CD8-positive, alpha-beta T cell (primary cell): ENCODE measurements at places on chromosomes 6 and 20.

DNA sequence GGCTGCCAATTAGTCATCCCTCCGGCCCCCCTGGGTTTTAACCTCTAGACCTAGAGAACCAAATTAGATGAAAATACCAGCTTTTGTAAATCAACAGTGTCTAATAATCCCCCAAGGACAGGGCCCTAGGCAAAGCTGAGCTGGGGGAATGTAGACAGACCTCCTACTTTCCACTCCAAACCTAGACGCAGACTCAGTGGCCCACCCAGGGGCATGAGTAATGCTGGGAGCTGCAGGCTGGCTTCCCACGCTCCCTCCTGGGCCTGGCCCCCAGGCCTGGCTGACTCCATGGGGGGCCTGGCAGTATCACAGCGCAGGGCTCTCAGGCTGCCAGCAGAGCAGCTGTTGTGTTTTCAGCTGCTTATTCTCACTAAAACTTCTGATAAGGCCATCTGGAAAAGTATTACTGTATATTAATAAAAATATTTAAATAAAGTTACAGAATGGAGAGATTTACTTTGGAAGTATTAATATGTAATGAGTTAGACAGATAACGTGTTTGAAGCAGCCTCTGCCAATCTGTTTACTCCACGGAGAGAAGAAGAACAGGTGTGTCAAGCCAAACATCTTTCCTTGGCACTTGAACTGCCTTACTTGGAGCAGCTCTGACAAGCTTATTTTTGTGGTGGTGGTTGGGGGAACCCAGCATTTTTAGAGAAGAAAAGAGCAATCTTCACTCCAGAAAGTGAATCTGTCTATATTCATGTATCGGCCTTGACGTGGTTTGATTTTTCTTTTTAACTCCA, 144.0 kb upstream of the AGPAT4 start:
- DNase-seq, result no peak

DNA sequence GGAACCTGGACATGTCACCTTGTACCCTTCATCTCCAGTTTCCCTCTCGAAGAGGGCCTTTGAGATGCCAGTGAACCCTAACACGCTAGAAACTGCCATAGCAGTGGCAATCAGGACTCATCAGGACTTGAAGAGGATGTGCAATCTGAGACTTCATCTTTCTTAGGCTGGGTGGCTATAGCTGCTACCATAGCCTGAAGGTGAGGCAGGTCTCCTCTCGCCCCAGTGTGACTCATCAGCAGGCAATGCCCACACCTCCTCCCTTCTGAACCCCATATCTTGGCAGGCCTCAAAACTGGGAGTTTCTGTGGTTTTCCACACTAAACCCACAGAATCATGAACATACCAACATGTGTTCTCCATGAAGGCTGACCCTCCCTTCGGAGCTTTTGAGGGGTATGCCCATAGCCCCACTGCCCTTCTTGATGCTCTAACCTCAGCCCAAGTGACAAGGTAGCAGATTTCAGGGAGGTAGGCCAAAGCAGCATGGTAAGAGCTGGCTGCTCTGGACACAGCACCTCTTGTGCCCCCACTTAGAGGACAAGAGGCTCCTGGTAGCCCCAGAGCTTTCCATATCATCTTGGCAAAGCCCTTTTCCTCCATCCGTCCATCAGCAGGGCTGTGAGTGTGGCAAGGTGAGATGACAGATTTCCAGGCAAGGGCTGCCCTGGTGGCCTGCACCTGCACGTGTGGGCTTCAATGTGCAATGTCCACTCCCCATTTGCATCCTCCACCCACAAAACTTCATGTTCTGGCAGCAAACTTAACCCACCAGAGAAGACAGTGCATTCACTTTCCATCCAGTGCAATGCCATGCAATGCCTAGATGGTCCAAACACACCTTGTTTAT, 2.6 kb downstream of the BLCAP start:
- DNase-seq, result peak; percentile 33

DNA sequence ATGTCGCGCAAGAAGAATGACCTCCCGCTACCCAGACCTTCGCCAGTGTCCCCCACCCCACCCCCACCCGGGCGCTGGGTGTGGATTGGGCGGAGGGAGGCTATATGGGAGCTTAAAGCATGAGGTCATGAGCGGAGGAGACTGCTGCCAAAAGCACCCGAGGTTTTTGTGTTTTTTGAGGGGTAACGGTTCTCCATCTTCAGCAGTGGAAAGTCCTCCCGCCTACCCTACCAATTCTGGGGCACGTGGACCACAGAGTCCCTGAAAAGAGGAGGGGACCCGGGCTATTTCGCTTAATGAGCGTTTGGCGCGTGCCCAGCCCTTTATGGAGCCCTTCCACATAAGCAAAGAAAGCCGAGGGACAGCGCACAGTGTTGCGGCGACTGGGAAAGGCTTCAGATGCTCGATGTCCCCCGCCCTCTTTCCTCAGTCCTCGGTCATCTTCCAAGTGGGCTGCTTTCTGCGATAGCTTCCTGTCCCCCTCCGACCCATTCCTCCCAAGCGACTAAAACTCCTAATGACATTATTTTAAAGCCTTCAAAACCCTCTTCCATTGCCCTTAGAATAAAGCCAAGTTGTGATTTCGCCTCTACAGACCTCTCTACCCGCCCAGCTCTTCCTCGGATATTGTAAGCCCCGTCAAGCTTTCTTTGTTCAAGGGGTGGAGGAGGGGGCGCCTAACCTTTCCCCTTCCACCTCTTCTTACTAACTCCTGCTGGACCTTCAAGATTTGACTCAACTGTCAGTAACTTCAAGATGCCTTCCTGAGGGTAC, 2.1 kb upstream of the TRERF1 start:
- DNase-seq, result no peak

DNA sequence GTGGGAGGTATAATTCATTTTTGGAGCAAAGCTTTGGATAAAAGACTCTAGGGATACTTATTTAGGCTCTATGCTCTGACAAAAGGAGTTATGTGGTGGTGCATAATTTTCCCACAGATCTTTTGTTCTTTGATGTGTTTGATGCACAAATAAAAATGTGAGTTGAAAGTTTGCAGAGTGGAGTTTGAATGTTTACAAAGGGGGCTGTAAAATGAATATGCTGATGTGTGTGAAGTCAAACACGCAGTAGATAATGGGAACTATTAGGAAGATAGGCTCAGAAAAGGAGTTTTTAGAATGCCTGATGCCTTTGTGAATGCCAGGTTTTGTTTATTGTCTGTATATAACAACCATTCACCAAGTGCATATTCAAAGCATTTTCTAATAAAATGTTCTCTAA, 545.0 kb upstream of the EPHA7 start:
- no peak for DNase-seq

GRCh38 chr6:162245830-162246420, 481.6 kb downstream of the PRKN start:
- DNase-seq, result no peak

DNA sequence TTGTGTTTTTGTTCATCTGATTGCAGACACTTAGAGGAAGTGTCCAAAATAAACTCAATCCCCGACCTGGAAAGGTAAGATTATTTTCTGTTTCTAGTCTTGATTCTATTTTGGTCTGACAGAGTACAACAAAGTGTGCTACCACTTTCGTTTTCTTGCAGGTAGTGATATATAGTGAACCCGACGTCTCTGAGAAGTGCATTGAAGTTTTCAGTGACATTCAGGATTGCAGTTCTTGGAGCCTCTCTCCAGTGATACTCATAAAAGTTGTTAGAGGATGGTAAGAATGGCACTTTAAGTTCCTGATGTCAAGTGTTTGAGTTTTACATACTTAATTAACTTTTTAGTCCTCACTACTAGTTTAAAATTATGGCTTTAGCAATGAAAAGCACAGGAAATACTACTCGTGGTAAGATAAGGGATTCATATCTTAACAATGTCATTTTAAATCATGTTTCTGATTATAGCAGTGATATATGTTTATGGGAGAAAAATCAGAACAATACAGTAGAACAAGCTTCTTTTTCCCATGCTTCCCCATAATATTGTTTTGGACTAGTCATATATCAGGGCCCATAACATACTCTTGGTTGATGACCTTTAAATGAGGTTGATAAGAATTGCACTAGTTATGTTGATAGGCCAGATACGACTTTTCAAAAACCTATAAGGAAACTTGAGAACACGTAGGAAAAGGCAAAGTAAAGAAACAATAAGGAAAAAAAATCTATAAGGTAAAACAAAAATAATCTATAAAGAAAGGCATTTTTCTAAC, 104.0 kb downstream of the RTN4IP1 start:
- no peak for DNase-seq

- DNase-seq, result no peak
These were observed 62.4 kb downstream of the TNFRSF21 start for GRCh38 chr6:47247227-47247797.

DNA sequence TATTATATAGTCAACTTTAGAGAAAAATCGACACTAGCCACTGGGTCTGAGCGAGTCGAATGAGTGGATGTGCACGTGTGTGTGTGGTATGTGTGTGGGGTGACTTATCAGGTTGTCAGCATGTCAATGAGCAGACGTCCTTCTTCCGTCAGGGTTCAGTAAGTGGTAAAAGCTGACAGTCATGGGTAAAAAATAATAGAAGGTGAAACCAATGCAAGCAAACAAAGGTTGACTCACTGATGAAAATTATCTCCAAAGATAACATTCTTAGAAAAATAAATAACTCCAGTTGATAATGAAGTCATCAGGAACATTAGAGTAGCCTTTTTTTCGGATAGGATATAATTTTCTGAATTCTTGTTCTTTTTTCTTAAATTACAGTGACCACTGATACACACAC, 243.8 kb upstream of the FOXQ1 start:
- DNase-seq, result no peak

- no peak for DNase-seq
These were observed 365.9 kb upstream of the CHD6 start for GRCh38 chr20:41984031-41984430.

- no peak for DNase-seq
These were observed 11.6 kb upstream of the MOXD1 start for GRCh38 chr6:132412656-132413498.

DNA sequence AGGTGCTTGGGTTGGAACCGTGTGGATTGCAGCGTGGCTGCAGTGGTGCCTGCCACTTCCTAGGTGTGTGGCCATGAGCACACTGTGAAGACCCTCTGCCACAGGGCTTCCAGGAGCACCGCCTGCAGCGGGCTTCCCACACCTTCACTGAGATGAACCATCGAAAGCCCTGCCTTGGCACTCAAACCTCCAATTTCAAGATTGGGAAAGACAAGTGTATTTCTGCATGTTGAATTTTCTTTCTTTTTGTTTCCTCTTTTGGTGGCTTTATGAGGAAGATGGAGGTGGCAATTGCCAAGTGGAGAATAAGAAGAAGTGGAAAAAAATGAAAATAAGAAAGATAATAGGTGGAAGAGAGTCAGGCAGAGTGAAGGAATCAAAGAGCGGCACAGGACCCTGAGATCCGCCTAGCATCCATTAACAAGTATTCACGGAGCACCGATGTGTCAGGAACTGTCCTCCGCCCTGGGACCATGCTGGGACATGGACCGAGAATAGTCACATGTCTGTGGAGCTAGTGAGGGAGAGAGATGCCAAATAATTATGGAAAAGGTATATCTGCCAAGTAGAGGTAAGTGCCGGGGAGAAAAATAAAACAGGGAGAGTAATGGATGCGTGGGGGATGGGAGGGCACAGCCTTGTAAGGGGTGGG, 159.9 kb downstream of the BCAS1 start:
- DNase-seq, result no peak

DNA sequence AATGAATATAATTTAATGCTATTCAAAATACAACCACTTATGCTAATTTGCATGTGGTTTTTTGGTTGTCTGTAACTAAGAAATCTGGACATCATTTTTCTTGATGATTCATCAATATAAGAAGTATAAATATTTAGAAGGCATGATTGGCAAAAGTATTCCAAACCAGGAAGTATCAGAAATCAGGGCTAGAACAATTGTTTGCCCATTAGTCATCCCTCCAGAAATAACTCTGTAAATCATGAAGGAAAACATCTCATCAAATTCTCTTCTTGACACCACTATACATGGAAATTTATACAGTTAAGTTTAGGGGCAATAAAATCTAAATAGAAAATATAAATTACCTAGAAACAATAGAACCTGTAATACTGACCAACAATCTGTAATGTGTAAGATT, 554.7 kb upstream of the HS3ST5 start:
- no peak for DNase-seq

- DNase-seq, result no peak
These were observed 172.5 kb upstream of the JARID2 start for GRCh38 chr6:15073344-15073789.

GRCh38 chr20:37395921-37396415, 50.0 kb downstream of the SRC start:
- no peak for DNase-seq

- no peak for DNase-seq
These were observed 3.1 kb downstream of the BMP6 start for GRCh38 chr6:7728855-7729590.

GRCh38 chr20:2952766-2953165, 79.5 kb downstream of the PTPRA start:
- no peak for DNase-seq

DNA sequence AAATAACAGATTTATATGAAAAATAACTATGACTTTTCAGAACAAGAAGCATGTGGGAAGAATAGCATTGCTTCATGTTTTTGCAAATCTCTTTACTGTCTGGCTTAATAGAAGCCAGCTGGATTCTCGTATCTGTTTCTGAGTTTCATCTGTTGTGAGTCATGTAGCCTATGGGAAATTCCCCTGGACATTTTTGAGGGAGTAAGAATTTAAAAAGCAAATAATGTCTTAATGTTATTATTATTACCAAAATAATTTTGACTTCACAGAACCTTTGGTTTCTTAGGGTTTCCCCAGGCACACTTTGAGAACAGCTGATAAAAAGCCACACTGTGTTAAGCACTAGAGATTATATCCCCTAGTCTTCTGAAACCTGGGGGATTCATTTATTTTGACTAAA, 75.8 kb downstream of the SYCP2L start:
- no peak for DNase-seq

GRCh38 chr20:1469925-1470571, 3.4 kb upstream of the NSFL1C start:
- no peak for DNase-seq

GRCh38 chr6:12249541-12250382, 40.4 kb upstream of the EDN1 start:
- no peak for DNase-seq

DNA sequence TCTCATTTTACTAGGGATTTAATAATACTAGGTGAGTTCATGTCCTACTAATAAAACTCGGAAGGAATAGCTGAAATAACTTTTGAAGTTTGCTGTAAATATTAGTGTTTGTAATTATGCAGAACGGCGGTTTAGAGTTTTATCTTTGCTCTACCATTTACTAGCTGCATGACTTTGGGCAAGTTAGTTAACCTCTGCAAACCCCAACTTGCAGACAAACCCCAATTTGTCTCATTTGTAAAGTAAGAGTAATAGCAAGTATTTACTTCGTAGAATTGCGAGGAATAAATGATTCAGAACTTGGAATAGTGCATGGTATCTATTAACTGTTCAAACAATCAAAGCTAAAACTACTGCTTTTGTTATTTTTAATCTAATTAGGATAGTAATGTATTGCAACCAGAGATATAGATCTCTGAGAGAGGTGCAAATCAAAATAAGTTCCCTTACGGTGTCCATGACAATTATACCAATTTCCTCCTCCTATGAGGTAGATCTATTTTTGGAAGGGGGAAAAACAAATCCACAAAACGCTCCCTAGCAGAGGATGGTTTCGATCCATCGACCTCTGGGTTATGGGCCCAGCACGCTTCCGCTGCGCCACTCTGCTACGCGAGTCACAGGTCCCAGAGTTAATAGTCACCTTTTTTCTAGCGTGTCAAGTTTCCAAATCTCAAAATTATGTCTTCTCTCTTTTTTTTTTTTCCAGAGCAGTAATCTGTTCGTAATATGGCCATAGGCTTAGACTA, 35.1 kb upstream of the BTN3A2 start:
- peak; percentile 81 for DNase-seq

- no peak for DNase-seq
These were observed 322.1 kb downstream of the RNGTT start for GRCh38 chr6:88641178-88641903.

- no peak for DNase-seq
These were observed 103.1 kb upstream of the SPACA1 start for GRCh38 chr6:87944541-87944954.
